ENCODE measurements at places on chromosomes 7 and 10.
A peak's percentile ranks its signal among the peaks of the same experiment; 100 is the strongest.

DNA sequence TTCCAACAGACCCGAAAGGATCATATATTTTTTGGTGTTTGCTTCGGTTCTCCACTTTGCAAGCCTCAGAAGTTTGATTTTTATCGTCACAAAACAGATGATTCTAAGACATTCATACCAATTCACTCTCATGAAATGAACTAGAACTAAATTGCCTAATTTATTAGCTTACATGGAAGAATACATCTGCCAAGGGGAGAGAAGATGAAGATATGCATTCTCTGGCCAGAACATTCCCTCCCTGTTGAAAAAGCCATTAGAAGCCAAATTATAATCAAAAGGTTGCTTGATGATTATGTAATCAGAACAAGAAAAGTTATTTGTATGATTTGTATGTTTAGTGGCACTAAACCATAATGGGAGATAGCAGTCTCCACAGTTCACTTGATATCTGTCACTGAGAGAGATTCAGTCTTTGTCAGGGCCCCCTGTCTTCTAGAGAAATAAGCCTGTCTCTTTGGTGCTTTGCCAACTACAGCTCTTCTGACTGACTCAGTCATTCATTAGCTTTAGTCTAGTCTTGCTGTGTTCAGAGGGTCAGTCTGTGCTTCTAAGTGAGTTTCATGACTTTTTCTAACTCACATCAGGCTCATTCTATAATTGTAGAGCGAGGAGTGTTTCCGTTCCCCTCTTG, 95.3 kb upstream of the GNAI1 start:
- no peak for DNase-seq

- no peak for DNase-seq
These were observed 7.9 kb upstream of the NKX2-3 start for GRCh38 chr10:99524736-99525380.

GRCh38 chr7:121279060-121279620, 49.7 kb upstream of the WNT16 start:
- DNase-seq, result peak; percentile 38

DNA sequence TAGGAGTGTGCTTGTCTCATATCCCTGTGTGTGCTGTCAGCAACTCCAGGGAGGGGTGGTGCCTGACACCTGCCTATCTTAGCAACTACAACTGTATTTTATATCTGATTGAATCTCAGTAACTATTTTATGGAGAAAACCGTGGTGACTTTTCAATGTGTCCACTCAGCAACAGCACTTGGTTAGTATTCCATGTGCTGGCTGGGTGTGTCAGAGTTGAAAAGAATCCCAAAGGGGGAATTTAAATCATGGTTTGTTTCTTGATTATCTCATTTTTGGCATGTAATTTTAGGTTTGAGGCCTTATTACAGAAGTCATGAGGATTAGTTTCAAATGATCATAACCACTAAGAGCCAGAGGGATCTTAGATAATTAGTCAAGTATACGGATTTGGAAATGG, 425.7 kb upstream of the FZD8 start:
- DNase-seq, result no peak

GRCh38 chr10:80487791-80488538, 33.9 kb downstream of the TSPAN14 start:
- DNase-seq, result no peak

GRCh38 chr10:102621443-102622325, 22.6 kb upstream of the TRIM8 start:
- DNase-seq, result no peak

GRCh38 chr7:86745013-86745745, 101.5 kb downstream of the GRM3 start:
- DNase-seq, result no peak

GRCh38 chr10:32793033-32793432, 165.0 kb downstream of the ITGB1 start:
- no peak for DNase-seq
